ENCODE measurements at places on chromosomes 1 and 21.
A peak's percentile ranks its signal among the peaks of the same experiment; 100 is the strongest.

DNA sequence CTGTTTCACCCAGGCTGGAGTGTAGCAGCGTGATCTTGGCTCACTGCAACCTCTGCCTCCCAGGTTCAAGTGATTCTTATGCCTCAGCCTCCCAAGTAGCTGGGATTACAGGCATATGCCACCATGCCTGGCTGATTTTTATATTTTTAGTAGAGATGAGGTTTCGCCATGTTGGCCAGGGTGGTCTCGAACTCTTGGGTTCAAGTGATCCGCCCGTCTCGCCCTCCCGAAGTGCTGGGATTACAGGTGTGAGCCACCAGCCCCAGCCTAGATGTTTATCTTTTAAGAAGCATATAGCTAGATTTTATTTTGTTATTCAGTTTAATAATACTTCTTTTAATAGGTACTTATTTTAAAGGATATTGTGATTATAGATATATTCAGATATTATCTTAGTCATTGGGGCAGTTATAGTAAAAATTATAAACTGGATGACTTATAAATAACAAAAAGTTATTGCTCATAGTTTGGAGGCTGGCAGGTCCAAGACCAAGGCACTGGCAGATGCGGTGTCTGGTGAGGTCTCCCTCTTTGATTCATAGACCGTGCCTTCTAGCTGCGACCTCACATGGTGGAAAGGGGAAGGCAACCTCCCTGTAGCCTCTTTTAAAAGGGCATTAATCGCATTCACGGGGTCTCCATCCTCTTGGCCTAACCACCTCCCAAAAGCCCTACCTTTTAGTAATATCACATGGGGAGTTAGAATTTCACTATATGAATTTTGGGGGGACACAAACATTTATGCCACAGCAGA is 3.1 kb upstream of the KCNE2 start:
- DNase-seq: no peak

- DNase-seq: no peak
Observed at GRCh38 chr1:37545019-37545418, 9.1 kb downstream of the SNIP1 start.

DNA sequence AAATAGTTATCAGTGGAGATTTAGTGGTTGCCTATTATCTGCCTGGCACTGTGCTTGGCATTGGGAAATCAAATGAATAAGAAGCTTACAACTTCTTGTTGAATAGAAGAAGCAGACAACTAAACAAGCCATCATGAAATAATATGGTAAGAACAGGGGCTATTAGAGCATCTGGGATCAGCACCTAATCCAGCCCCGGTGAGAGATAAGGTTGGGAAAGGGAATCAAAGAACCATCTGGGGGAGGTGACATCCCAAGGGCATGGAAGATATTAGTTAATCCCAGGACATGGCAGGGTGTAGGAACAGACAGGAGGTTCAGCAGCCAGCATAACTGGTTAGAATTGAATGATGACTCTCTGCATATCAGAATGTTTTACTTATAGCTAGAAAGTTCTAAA is 36.3 kb upstream of the SUCO start:
- no peak for DNase-seq

GRCh38 chr1:86487131-86487810 is 18.5 kb downstream of the CLCA1 start:
- DNase-seq: no peak

DNA sequence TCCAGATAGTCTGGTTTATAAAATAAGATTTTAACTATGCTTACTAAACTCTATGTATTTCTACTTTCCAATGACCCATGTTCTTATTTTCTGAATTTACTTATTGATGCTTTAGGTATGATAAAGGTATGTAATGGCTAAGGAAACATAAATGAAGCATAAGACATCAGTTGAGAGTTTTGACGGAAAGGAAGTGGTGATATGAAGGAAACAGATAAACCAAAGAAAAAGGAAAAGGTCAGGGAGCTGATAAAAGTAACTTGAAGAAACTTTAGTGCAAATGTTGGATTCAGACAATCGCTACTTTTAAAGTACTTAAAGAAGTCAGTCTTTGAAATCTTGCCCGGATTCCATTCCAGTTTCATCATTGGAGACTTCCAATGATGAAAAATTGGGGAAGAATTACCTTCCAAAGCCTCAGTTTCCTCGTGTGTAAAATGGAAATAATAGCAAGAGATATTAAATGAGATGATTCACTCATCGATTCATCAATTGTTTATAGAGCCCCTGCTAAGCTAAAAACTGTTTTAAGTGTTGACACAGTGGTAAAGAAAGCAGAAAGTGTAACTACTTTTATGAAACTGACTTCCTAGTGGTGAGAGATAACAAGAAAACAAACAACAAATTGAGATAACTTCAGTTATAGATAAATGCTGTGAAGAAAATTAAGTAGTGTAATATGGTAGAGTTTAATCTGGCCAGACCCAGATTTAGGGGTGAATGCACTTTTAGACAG is 10.6 kb downstream of the PTPRC start:
- no peak for DNase-seq

DNA sequence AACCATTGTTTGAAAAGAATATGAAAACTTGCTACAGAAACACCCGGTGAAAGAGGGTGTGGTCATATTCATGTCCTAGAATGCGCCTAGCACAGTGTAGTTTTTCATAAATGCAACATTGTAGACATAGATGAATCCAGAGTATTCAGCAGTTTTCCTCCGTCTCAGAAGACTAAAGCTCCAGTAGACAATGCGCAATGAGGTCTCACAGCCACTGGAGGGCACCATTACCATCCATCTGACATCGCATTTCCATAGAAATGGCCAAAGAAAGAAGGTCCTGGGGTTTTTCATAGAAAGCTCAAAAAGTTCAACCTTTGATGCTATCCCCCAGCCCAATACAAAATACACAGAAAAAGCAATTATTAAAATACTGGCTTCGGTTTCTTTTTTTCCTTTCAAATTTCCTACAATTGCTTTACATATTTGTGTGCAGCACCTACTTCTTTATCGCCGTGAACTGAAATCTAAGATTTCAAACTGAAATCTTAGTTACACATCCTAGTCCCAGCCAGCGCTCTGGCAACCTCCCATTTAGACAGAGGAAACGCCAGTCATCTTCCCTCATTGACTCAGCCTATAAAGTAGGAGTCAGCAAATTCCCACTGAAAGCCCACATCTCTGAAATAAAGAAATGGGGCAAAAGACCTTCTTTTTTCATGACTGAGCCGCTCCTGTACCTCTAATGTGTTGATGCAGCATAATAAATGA is 3.9 kb upstream of the CD58 start:
- DNase-seq: peak; percentile 32

DNA sequence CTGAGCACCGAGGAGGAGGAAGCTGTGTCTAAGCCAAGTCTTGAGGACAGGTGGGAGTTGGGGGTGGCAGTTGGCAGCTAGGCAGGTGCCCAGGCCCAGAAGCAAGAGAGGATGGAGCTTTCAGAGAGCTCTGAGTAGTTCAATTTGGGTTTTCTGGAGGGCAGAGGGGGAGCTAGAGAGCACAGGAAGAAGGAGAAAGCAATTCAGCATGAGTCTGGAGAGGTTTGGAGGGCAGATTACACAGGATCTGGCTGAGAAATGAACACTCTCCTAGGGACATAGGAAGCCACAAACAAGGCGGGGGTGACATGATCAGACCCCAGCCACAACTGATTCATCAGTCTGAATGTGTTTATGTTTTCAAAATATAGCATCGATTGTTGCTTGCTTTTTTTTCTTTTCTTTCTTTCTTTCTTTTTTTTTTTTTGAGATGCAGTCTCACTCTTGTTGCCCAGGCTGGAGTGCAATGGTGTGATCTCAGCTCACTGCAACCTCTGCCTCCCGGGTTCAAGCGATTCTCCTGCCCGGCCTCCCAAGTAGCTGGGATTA is 23.8 kb downstream of the PTPRF start:
- no peak for DNase-seq

DNA sequence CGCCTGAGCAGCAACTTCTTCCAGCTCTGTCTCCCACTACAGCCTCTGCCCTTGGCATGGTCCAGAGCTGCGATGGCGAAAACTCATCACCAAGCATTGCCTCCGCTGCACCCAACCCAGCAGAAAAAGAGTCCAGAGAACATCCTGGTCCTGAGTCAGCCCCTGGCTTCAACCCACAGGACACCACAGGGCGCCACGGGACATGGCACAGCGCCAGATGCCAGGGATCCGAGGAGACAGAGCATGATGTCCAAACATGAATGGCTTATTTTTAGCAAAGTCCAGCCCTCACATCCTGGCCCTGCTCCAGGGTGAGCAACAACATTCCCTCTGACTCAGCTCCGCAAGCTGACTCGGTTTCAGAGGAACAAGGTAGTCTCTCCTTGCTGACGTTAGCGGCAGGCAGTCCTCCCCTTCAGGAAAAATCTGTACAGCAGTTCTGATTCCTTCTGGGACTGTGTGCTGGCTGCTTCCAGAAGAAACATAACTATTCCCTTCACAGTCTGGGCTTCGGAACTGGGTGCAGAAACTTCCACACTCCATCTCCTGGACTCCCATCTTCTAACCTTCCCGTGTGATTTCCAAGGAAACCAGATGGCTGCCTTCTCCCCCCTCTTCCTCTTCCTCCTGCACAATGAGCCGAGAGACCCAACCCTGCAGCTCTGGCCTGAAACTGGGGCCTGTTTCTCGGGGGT is 131.3 kb downstream of the TOMM20 start:
- DNase-seq: no peak

GRCh38 chr1:3038571-3039181 is 17.4 kb downstream of the ACTRT2 start:
- DNase-seq: no peak

DNA sequence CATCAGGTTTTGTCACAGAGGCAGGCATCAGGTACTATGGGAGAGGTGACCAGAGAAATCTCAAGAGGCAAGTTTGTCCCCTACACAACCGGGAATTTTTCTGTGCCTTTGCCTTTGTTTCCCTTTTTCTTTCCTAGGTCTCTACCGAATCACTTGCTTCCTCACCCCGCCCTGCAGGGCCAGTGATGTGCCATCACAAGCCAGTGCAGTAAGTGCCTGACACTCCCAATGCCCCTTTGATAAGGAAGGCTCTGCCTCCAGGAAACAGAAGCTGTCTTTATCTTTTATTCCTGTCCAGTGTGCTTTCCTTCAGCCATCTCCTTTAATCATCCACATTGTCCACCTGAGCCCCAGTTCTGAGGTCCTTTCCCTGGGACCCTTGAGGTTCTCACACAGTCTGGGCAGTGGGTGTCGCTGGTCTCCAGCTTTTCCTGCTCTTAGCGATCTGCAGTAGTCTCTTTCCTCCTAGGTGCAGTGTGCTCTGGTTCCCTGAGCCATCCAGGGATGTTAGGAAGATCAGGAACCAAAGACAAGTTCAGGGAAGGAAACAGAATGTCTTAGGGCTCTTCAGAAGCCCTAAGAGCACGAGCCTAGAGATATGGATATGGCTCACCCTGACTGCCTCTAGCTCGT is 36.6 kb downstream of the GJA5 start:
- DNase-seq: no peak

DNA sequence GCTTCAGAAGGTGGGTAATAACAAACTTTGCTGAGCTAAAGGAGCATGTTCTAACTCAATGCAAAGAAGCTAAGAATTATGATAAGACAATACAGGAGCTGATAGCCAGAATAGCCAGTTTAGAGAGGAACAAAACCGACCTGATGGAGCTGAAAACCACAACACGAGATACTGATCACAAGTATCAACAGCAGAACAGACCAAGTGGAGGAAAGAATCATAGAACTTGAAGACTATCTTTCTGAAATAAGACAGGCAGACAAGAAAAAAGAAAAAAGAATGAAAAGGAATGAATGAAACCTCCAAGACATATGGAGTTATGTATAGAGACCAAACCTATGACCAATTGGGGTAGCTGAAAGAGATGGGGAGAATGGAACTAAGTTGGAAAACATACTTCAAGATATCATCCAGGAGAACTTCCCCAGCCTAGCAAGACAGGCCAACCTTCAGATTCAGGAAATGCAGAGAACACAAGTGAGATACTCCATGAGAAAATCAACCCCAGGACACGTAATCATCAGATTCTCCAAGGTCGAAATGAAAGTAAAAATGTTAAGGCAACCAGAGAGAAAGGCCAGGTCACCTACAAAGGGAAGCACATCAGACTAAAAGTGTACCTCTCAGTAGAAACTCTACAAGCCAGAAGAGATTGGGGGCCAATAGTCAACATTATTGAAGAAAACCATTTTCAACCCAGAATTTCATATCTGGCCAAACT is 20.5 kb downstream of the CD84 start:
- no peak for DNase-seq

GRCh38 chr1:229266274-229266673 is 4.6 kb upstream of the RAB4A start:
- DNase-seq: no peak

GRCh38 chr1:5949085-5949760 is 43.0 kb downstream of the NPHP4 start:
- DNase-seq: no peak

DNA sequence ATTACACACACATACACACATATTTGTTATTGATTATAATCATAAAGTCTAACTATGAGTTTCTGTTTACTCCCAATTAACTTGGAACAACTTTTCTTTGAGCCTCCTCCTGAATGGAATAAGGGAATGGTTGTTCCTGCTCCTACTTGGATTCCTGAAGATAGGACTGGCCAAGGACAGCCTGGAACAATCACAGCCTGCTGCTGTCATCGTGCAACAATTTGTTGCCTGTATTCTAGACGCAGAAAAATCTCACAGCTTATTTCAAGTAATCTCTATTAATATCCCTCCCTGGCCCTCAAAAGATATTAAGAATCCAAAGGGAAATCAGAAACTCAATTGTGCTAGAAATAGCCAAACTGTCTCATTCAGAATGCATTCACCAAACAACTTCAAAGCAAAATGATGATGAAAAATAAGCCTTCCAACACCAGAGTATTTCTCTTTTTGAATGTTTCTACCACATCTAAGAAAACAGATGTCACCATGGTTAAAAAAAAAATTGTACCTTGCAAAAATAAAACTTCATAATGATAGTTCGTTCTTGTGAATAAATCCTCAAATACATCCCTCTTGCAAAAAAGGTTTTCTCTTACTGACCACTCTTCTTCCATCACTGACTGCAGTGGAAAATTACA is 30.9 kb downstream of the RCAN1 start:
- no peak for DNase-seq

Data from stimulated activated CD4-positive, alpha-beta T cell treated with anti-CD3 and anti-CD28 coated beads, Interleukin-1b, Interleukin-23, amount 100 ng/mL, for 1 hour (primary cell).